ENCODE measurements at places on chromosomes 7 and 10. TPM values are rescaled to one million over a fixed set of nuclear protein-coding genes. Genes with fewer than 3 reads are reported as not detected.

The LLCFC1 gene
- total RNA-seq = not detected

The ANKRD61 gene
- 0.16 TPM for total RNA-seq

The ZWINT gene
- 58.7 TPM for total RNA-seq

The ASAH2 gene
- 10.0 TPM for total RNA-seq

The SPDYE9 gene
- total RNA-seq = not detected

The DNAJC1 gene
- 13.3 TPM for total RNA-seq

The OR2A12 gene
- total RNA-seq = not detected

The ELN gene
- total RNA-seq = not detected

The TET1 gene
- 0.23 TPM for total RNA-seq

The HACD1 gene
- total RNA-seq = 0.92 TPM

The PRKCQ gene
- total RNA-seq = 21.4 TPM
